B cell (primary cell): ENCODE measurements at places on chromosomes 1 and 21. TPM values are rescaled to one million over a fixed set of nuclear protein-coding genes. Genes with fewer than 3 reads are reported as not detected.

GRCh38 chr21:40847951-40848350, 993 bp upstream of the DSCAM start:
- DNase-seq = no peak

GRCh38 chr1:26696654-26697430, 1.0 kb downstream of the ARID1A start:
- DNase-seq = peak; percentile 82

- no peak for DNase-seq
Measured at GRCh38 chr1:46133181-46133658, 791 bp upstream of the PIK3R3 start.

Gene ACOT11
- 0.03 and 0.04 TPM in 2 replicates for polyA plus RNA-seq

DNA sequence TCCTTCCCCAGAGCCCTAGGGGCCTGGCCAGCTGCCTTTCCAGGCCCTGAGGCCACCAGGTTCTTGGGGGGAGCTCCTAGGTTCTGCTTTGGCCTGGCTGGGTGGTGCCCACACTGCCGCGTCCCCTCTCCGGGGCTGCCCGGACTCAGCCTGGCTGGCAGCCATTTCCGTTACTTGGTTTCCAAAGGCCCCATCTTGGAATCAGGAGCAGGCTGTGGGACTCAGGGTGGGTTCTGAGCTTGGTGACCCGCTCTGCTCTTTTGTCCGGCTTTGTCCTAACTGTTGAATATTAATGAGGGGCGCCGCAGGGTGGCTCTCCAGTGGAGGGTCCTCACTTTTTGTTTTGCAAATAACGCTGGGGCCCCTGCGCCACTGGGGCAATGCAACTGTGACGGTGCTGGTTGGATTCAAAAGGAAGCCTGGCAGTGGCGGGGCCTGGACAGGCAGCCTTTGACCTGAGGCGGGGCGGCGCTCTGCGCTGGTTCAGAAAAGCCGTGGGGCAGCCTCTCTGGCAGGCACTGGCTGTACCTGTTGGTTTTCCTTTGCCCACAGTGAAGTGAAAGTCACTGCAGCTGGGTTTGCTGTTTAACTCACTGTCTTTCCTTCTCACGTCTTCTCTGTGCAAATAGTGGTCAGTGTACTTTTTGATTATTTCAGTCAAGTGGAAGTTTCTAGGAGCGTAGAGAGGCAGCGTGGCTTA, 20.2 kb downstream of the SKI start:
- DNase-seq = no peak

- DNase-seq = no peak
Measured at GRCh38 chr1:42184616-42185015, 20.1 kb upstream of the GUCA2A start.

Gene ATP1A4
- 0.12 TPM in 1 of 2 replicates, not detected in the other for polyA plus RNA-seq
